ENCODE measurements at places on chromosomes 6 and 20.

DNA sequence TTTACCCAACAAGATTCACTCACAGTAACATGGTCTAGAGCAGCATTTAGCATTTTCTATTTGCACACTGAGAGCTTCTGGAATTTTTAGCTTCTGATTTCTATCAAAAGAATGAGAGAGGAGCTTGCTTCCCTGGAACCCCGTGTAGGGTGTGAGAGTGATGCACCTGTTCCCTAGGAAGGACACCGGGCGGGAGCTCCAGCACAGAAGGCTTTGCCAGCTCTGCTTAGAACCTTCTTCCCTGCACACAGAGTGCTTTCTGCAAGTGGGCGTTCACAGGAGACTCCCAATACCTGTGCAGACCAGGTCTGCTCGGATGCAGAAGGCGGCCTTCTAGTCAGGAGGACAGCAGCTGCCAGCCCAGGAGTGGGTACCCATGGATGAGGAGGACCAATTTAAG is 217.3 kb downstream of the TBXT start:
- DNase-seq, result no peak

DNA sequence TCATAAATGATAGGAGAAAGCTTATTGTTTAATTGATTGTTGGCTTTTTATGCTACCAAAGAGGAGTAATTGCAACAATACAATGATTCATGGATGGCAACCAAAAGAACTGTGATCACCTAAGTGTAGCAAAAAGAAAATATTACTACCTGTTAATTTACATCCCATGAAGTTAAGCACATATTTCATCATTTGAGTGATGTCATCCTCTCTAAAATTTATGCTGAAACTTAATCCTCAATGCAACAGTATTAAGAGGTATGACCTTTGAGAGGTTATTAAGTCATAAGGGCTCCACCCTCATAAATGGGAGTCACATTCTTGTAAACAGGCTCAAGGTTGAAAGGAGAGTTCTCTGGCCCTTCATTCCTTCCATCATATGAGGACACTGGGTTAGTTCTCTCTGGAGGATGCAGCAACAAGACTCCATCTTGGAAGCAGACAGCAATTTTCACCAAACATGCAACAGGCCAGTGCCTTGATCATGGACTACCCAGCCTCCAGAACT is 190.6 kb upstream of the GRIK2 start:
- no peak for DNase-seq

DNA sequence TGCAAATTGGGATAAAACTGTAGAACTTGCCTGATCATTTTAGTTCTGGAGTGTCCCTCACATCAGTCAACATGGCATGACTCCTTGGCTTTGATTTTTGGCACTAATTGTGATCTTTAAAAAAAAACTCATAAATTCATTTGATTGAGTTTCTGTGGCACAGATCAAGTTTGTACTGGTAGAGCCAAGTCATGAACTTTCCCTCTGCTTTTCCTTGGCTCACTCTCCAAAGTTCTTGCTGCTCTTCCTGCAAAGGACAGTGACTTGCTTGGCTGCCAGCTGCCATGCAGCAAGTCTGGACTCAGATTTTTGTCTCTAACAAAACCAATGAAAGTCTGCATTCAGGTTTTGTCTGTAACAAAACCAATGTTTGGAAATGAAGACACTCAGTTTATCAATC is 115.5 kb downstream of the RFX6 start:
- DNase-seq, result no peak

GRCh38 chr6:16148498-16148897 is 19.6 kb downstream of the MYLIP start:
- DNase-seq, result peak; percentile 55

DNA sequence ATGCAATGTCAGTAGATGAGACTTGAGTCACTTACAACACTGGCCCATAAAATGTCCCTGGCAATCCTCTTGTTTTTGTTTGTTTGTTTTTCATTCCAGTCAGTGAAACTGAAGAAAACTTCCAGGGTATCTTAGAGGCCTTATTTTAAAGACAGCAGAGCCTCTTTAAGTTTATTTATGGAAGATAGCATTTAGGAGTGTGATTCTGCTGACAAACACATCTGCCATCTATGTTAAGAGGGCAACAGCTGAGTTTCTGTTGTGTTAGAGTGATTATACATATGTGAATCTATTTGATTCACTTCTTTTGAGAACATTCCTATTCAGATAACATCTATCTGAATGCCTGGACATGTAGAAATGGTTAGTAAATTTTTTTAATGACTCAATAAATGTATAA is 812.6 kb downstream of the TENT5A start:
- DNase-seq, result no peak

GRCh38 chr6:27500177-27500576 is 27.3 kb upstream of the ZNF184 start:
- DNase-seq, result no peak

- DNase-seq, result peak; percentile 63
These were observed 59.5 kb upstream of the BMP2 start for GRCh38 chr20:6708010-6708409.

DNA sequence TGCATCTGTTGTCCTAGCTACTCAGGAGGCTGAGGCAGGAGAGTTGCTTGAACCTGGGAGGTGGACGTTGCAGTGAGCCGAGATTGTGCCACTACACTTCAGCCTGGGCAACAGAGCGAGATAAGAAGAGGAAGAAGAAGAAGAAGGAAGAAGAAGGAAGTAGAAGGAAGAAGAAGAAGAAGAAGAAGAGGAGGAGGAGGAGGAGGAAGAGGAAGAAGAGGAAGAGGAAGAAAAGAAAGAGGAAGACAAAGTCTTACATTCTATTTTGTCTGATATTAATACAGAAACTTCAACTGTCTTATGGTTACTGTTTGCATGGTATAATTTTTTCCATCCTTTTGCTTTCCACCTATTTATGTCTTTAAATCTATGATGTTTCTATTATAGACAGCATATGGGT is 7.2 kb upstream of the NELFCD start:
- DNase-seq, result no peak

GRCh38 chr6:10630178-10630577 is 64.2 kb downstream of the C6orf52 start:
- no peak for DNase-seq

GRCh38 chr6:29909985-29910384 is 32.3 kb upstream of the HLA-A start:
- no peak for DNase-seq

- no peak for DNase-seq
These were observed 7.3 kb downstream of the PTGIS start for GRCh38 chr20:49560646-49561045.

DNA sequence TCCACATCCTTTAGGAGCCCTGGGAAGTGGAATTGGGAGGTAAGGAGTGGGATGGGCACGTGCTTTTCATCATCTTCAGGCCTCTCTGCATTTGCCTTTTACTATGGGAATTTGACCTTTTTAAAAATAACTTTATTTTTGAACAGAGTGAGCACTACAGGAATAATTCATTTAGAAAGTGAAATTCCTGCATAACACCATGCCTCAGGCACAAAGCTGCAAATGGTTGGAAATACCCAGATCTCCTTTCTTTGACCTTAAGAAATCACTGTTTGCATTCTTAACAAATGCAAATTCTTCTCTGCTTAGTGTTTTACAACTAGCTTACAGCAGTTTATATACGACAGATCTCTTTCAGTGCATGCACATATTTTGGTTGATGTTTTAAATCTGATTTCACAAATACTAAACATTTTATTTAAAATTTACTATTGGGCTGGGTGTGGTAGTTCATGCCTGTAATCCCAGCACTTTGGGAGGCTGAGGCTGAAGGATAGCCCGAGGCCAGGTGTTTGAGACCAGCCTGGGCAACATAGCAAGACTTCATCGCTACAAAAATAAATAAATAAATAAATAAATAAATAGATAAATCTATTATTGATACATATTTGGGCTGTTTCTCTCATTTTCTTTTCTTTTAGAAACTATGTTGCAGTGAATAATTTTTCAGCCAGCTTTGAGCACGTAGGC is 24.5 kb downstream of the CST8 start:
- DNase-seq, result peak; percentile 4

DNA sequence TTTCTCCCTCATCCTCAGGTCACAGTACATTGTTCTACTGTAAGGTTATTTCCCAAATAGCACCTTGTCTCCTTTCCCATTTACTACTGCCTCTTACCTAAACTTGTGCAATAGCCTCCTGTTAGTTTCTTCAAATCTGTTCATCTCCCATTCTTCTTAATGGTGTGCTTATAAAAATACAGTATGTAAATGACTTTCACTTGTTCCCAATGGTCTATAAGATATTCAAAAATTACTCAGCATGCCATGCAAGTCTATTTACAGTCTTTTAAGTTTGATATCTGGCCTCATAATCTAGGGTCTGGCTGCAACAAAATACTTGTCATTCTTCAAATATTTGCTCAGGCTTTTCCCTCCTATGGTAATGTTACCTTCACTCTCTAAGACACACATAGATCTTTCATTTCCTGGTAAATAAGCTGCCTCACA is 31.5 kb upstream of the RHAG start:
- DNase-seq, result no peak

DNA sequence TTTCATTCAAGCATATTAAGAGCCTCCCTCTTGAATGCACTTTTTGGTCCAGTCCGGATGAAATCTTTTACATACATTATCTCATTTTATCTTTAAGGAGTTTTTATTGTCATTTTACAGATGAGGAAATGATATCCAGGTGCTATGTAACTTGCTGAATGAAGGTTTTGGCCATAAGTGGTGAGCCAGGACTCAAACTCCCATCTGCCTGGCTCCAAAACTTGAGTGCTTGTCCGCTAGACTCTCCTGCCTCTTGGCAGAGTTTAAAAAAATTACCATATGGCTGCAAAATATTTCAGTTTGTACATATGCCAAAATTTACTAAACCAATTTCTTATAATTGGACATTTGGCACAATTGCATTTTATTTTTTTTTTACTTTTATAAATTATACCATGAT is 12.2 kb downstream of the PDRG1 start:
- no peak for DNase-seq

- peak; percentile 85 for DNase-seq
These were observed 13.8 kb downstream of the CCN5 start for GRCh38 chr20:44728801-44729443.

- DNase-seq, result no peak
These were observed 79.2 kb downstream of the CBFA2T2 start for GRCh38 chr20:33568868-33569801.

DNA sequence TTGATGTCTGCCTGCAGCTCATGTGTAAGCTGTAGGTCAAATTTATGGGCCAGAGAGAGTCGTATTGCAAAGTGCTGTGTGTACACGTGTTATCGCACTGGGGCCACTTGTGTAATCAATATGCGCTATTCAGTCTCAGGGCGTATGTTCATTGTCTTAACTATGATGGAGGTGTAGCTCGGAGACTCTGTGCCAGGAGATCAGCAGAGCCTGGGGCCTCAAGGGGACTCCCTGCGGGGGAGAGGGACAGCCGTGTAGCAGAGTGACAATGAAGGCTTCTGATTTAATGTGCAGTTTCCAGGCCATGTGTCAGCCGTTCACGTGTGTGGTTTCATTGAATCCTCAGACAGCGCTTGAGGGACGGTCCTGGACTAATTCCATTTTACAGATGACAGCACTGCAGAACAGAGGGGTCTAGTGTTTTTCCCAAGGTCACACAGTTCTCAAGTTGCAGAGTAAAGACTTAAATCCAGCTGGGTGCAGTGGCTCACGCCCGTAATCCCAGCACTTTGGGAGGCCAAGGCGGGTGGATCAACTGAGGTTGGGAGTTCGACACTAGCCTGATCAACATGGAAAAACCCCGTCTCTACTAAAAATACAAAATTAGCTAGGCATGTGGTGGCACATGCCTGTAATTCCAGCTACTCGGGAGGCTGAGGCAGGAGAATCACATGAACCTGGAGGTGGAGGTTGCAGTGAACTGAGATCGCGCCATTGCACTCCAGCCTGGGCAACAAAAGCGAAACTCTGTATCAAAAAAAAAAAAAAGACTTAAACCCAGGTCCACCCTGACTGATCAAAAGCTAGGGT is 242.5 kb downstream of the PREX1 start:
- no peak for DNase-seq

- no peak for DNase-seq
These were observed 9.9 kb downstream of the NRN1 start for GRCh38 chr6:5996714-5997419.

- no peak for DNase-seq
These were observed 29.9 kb upstream of the ANKEF1 start for GRCh38 chr20:10004900-10005299.

DNA sequence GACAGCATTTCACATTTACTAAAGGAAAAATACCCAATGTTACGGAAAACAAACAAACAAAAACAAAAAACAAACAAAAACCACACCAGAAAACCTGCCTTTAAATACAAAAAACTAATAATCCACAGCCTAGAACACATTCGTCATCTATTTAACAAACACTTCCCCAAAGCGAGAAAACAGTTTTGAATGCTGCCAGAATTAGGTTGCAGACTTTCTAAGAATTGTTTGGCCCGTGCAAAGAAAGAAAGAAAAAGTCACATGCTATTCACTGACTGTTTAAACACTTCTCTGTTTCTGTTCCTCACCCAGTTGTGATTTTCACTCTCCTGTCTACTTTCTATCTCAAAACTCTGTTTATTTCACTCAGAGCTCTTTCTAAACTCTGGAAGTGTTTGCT is 52.5 kb downstream of the BCAS1 start:
- DNase-seq, result no peak

DNA sequence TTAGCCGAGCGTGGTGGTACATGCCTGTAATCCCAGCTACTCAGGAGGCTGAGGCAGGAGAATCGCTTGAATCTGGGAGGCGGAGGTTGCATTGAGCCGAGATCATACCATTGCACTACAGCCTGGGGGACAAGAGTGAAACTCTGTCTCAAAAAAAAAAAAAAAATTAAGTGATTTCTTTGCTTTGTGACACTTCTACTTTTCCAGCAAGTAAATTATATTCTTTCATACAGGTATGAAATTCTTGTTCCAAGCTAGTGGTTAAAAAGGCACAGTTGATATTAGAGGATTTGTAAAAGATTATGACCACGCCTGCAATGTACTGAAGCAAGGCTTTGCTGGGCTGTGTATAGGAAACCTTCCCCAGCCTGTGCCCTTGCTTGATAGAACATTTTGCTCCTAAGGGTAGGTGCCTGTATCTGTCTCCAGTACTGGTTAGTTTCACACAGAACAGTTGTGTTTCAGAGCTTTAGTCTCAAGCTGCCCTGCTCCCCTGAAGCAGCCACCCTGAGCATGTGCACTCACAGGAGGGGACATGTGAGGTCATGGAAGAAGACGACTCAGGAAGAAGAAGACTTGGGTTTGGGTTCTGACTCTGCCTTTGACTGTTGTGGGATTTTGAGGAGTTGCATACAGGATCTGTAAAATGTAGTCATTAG is 10.2 kb downstream of the PTPN1 start:
- DNase-seq, result no peak
